GM10248 (cell line): ENCODE measurements at places on chromosomes 2 and 18.

DNA sequence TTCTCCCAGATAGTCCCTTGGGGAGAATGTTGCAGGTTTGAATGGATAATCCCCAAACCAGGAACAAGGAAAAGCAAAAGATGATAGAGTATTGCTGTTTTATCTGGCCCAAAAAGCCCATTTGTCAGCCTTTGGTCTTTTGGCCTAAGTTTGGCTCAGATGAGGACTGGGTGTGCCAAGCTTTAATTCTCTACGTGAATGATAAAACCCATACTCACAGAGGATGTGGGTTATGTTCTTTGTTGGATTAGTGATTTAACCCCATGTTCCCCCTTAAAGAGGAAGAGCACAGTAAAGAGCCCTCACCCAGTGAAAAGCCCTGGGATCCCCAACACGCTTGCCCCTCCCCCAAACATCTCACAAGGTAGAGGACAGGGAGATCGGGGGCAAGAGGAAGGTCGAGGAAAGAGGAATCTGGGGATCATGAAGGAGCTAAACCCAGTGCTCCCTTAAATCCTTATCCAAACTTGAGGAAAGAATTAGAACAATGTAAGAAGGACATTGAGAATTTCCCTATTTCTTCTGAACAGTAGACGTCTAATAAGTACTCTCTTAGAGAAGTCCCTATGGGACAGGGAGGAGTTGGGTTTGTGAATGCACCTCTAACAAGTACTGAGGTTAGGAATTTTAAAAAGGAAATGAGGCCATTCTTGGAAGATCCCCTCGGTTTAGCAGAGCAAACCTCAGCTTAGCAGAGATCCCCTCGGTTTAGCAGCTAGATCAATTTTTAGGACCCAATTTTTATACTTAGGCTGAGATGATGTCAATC, 105.0 kb downstream of the HIBCH start:
- DNase-seq, result no peak

- no peak for DNase-seq
Observed at GRCh38 chr2:241576293-241576654, 17.7 kb downstream of the BOK start.

GRCh38 chr18:21242141-21242779, at the start of gene GREB1L:
GREB1L (plus strand) TSS chr18:21242232; CDS start chr18:21383519, 141,287 bp downstream.
- peak; percentile 55 for DNase-seq

DNA sequence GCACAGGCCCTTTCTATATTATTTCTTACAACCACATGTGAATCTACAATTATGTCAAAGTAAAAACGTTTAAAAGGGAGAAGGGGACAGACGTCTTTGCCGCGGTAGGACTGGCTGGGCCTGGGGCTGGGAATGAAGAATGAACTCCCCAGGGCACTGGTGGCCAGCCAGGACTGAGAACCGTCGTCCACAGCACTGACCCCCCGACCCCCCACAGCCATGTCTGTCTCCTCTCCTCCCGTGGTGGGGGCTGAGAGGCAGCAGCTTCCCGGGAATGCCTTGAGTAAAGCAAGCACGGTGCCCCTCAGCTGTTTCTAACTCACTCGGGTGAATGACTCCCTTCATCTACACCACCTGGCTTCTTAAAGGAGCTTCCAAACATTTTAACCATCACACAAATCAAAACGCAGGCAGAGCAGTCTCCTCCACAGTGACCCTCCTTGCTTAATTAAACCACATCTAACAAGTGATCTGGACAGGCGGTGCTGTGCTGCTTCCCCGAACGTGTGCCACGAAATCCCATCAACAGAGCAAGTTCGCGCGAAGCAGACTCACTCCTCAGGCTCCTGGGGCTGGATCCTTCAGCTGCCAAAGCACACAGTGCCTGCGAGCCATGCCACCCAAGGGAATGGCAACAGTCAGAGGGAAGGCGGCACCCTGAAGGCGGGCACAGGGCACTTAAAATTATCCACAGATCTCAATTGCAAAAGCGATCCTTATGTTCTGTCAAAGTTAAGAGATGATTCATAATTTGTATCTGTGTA, 217.7 kb downstream of the EIPR1 start:
- no peak for DNase-seq

DNA sequence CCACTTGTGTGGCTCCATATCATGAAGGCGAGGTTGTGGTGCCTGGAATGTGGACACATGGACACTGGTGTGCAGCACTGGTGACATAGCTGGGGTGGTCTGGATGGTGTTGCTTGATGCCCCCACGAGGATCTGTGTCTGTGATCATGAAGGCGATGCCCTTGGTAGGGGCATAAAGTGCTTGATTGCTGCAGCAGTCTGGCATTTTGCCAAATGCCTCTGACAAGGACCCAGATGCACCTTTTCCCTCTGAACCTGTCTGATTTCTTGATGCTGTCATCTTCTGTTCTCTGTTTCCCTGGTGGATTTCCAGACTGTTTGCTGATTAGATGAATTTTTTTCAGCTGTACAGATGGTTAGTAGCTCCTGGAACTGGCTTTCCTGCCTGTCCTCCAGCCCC, 752.0 kb upstream of the HS6ST1 start:
- no peak for DNase-seq

- DNase-seq, result no peak
Observed at GRCh38 chr18:63000839-63001238, 285.5 kb downstream of the PHLPP1 start.

DNA sequence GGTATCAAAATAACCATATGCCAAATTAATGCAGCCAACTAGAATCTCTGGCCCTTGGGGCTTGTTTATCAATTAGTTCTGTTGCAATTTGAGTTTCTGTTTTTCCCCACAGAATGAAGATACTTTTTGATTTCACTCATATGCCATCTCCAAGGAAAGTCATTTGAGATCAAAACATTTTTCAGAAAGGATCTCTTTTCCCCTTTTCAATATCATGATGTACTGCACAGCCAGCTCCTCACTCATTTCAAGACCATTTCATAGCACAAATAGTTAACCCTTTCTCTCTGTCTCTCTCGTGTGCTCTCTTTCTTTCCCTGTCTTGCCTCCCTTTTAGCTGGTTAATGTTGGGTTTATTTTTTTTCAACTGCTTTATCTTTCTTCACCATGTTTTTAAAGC, 387.3 kb downstream of the STK39 start:
- no peak for DNase-seq
